ENCODE measurements at places on chromosomes 5 and 9.

DNA sequence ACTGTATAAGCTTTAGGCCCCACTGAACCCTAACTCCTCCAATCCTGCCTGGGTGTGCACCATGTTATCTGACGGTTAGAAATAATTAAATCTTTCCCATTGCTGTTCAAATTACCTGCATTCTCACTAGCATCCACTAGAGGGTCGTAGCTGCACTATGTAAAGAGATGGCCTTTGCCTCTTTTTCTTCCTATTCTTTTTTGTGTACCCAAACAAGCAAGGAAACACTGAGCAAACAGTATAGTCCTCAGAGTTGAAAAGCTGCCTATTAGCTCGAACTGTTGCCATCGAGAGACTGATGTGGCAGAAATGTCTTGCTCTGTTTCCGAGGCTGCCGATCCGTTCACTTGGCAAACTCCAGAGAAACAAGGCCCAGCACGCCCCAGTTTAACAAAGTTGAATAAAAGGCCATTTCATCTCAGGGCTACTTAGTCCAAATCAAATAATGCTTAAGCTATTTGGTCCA, 163.8 kb upstream of the TRPM3 start:
- no peak for DNase-seq

GRCh38 chr5:176167800-176168199, 70.4 kb upstream of the SIMC1 start:
- DNase-seq, result no peak

DNA sequence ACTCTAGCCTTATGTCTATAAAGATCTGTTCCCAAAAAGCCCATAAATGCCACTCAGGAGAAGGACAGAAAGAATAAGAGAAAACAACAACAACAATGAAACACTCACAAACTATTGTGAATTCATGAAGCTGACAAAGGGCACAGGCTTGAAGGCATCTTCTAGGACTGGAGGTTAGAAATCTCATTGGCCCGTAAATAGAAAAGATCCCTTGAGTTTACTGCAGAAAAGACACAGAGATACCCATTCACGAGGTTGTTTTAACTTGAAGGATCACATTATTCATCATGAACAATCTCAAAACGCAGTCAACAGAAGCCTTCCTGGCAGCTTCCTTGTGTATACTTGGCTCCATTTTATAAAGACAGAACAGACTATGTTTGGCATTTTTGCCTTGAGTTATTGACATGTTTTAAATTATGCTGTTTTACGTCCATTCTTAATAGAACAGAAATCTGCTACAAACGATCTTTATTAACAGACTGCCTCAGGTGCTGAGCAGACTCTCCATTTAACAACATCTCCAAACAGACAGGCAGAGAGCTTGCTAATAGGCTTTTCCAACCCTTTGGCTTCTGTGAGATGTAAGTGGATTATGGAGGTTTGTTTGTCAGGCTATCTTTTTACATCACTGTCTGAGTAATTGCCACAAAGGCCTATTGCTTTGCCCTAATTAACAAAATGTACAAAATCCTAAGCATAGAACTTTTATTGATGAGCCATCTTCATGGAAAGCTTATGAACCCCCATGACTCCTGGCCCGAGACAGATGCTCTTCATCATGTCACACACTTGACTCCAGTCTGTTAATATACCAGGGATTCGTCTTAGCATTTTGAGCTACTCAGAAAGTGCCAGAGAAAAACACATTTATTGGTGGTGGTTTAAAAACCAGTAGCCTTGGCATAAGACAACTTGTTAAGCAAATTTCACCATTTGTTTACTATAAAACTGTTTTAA, 735.3 kb upstream of the ZNF608 start:
- DNase-seq, result no peak

DNA sequence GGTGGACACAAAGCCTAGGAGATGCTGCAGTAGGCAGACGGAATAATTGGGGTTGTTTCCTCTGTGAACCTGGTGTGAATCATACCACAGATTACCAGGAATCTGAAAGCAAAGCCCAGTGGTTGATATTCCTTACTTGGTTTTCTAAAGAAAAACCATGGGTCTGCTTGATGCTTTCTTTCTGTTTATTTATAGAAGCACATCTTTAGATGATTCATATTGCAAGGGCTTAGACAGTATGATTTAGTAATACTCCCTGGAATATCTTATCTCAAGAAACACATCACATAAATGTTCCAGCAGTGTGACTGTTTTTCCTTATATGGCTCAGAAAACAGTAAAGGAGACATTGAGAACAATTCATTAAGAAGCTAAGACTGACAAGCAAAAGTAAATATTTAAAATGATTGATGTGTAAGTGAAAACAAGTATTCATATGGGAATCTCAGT, 623.3 kb downstream of the RAB3C start:
- DNase-seq, result no peak

DNA sequence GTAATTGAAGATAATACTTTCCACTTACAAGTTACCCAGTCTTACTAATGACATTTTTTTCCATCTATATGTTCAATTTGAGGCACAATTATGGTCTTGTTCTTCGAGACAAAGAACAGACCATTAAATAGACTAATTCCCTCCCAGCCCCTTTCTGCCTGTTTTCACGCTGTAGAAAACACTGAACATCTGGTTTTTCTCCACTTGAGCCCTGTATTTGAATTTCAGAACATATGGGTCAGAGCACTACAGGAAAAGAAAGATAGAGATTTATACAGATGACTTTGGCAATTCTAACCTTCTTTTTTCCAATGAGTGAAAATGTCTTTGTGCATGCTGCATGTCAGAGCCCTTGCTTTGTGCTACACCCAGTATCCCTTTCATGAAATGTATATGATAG, 506.9 kb downstream of the LRRC70 start:
- no peak for DNase-seq

DNA sequence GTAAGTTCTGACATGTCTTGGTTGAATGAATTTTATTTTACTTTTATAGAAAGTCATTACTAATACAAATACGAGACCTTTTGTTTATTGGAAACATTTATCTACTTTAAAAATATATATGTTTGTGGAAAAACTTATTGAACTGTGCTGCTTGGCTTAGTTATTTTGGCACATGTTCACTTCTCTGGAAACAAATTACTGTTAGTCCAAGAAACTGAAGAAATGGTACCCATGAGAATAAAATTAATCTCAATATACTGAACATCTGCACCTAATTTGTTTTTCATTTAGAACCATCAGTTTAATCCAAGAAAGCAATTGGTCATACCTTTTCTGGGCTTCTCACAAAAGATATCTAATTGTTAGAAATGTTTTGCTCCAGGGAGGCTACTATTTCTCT, 32.2 kb downstream of the INVS start:
- no peak for DNase-seq

GRCh38 chr5:62306896-62307689, 1.1 kb downstream of the KIF2A start:
- peak; percentile 53 for DNase-seq

- no peak for DNase-seq
Observed at GRCh38 chr5:59037041-59037440, 454.2 kb downstream of the RAB3C start.

- no peak for DNase-seq
Observed at GRCh38 chr9:68762570-68762969, 57.5 kb downstream of the PIP5K1B start.

- DNase-seq, result no peak
Observed at GRCh38 chr5:113574417-113574816, 60.9 kb downstream of the YTHDC2 start.

DNA sequence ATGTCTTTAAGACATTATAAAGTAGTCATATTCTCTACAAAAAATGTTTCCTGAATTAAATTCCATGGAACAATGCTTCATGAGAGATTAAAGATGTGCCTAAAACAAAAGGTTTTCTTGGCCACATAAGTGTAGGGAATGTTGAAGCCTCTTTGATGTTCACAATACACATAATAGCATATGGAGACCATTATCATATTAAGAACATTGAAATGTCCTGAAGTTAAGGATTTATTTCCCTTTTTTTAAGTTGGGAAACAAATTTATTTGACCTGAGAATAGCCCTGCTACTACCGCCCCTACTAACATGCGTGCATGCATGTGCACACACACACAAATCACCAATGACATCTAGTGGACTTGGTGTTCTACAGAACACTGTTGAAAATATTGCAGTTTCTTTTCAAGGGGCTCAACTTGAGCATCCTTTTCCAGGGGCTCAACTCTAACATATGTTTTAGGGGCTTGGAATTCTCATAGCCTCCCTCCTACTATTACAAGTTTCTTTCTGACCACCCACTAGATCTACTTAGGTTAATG, 124.9 kb upstream of the C6 start:
- no peak for DNase-seq

- no peak for DNase-seq
Observed at GRCh38 chr9:81896070-81896469, 32.2 kb upstream of the SPATA31D4 start.

GRCh38 chr5:82363524-82363923, 85.4 kb upstream of the RPS23 start:
- DNase-seq, result no peak

DNA sequence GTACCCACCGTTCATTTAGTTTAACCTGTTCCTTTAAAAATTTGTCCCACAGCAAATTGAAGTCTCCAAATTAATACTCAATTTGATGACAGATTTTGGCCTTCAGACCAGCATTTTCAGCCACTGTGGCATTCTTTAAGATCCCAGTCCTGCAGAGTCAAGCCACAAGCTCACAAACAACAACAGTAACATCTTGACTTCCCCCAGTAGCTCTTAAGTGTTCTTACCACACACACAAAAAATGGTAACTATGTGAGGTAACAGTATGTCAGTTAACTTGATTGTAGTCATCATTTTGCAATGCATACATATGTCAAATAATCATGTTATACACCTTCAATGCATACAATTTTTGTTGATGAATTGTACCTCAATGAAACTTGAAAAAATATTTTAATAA, 247.9 kb downstream of the LURAP1L start:
- DNase-seq, result no peak

GRCh38 chr5:117872798-117873368, 1115.5 kb downstream of the DTWD2 start:
- DNase-seq, result no peak

- DNase-seq, result no peak
Observed at GRCh38 chr9:20315677-20316076, 306.6 kb downstream of the MLLT3 start.

GRCh38 chr5:56059854-56060253, 65.1 kb upstream of the IL6ST start:
- no peak for DNase-seq

DNA sequence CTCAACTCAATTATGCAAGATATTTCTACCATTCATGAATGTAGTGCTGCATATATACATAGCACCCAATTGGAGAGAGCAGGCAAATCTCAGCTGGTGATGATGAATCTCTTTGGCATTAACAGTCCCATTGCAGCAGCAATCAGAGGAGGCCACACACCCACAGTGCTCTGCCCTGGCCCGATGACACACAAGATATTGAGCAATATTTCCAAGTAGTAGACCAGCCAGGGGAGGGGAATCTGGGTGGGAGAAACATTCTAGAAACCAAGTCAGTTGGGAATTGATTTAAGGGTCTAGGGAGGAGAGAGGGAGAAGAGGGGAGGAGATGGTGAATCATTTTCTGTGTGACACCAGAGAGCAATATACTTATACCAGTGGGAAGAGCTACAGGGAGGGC, 14.9 kb upstream of the C5orf63 start:
- DNase-seq, result no peak

DNA sequence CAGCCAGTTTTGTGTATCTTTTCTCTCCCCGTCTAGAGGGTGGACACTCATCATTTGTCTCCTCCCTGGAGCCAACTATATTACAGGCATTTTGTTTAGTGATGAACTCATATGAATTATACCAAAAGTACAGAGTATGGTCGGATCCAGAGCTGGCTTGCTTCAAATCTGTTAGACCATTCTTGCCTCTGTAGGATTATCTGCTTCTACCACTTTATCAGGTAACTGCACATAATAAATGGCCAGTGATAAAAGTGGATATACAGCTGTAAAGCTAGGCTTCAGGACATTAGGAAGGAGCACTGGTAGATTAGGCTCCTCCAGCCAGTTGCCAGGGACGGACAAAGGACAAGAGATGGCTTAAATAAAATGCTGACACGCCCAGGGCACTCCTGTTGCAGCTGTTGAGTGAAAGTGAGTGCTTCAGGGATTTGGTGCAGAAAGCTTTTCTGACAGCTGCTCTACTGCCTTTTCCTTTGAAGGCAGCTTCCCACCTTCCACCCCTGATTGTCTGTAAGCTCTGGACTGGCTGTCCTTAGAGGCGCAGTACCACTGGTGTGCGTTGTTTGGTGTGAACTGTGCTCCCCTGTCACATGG, 259.2 kb downstream of the PDZD2 start:
- no peak for DNase-seq

GRCh38 chr5:171432076-171432475, 12.6 kb downstream of the FGF18 start:
- no peak for DNase-seq

GRCh38 chr5:12323637-12324229, 419.5 kb upstream of the CTNND2 start:
- DNase-seq, result no peak

DNA sequence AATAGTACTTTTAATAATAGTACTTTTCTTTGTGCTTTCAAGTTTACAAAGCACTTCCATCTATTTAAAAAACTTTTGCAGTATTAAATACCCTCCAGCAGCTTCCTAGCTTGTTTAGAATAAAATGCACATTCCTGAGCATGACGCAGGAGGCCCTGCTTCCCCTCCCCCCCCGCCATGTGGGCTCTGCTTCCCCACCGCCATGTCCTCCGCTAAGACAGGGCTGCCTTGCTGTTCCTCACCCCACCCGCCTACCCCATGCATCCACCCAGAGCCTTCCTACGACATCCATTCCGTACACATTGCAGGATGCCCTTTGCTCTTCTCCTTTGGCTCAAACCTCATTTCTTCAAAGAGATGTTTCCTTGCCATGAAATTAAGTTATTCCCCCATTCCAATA, 205.9 kb upstream of the MSX2 start:
- DNase-seq, result no peak

DNA sequence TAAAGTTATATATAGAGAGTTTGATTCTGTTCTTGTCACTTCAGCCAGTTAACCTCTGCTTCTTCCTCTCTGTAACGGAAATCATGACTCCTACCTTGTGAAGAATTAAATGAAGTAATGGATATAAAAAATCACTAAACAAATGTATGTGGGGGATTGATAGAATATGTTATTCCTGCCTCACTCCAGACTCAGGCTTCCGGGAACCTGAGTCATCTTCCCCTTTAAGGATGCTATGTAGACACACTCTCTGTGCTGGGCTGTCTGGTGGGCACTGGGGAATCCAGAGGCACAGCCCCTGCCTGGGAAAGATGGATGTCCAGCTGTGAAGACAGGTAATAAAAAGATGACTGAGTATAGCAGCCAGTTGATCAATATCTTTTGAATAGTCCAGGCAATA, 77.4 kb downstream of the ZNF618 start:
- DNase-seq, result no peak

DNA sequence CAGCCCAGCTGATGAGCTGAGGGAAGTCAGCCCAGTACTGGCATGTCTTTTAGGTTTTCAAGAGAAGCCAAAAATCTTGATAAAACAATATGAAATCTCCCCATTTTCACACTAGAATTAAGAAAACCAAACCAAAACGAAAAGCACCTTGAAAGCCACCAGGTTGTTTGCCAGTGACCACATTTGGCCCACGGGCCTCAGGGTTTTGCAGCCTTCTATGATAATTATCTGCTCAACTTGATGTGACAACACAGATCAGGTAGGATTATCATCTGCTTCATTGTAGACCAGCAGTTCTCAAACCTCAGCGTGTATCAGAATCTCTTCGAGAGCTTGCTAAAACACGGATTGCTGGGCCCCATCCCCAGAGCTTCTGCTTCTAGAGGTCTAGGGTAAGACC, 101.4 kb downstream of the GALNT10 start:
- no peak for DNase-seq
